ENCODE measurements at places on chromosomes 2 and 18. TPM values are rescaled to one million over a fixed set of nuclear protein-coding genes. Genes with fewer than 3 reads are reported as not detected.

RIT2 gene
- total RNA-seq: not detected

CHST9 gene
- total RNA-seq: 3.1 TPM

PRKCE gene
- 8.4 TPM for total RNA-seq

NBAS gene
- total RNA-seq: 19.5 TPM

ADD2 gene
- total RNA-seq: 0.33 TPM

ARHGEF33 gene
- total RNA-seq: 0.10 TPM

HDLBP gene
- total RNA-seq: 490 TPM

RGPD3 gene
- total RNA-seq: 0.13 TPM

NAGK gene
- 32.0 TPM for total RNA-seq

MEP1B gene
- total RNA-seq: 1.3 TPM

GRCh38 chr2:200814917-200815316 is 3.2 kb downstream of the BZW1 start:
- DNase-seq: no peak

GRCh38 chr2:162067596-162067995 is 6.4 kb downstream of the DPP4 start:
- no peak for DNase-seq

DNA sequence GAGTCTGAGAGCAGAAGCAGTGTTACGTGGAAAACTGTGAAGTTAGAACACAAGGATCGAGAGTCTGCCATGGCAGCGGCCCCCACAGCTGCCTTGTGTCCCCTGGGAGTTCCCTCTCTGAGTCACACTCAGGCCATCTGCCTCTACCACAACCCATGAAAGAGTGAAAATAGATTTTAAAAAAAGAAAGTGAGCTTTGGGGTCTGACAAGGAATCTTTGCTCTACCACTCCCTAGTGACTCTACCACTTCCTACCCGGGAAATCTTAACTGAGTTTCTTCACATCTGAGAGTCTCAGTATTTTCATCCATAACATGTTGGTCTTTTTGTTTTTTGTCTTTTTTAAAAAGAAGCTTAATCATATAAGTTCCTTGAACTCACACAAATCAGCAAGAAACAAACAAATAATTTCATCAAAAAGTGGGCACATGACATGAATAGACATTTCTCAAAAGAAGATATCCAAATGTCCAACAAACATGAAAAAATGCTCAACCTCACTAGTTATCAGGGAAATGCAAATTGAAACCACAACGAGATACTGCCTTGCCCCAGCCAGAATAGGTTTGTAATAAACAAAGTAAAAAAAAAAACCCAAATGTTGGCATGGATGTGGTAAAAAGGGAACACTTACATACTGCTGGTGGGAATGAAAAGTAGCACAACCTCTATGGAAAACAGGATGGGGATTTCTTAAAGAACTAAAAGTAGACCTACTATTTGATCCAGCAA is 2.4 kb upstream of the MSGN1 start:
- DNase-seq: no peak

GRCh38 chr2:28896906-28897305 is 2.4 kb downstream of the WDR43 start:
- no peak for DNase-seq

GRCh38 chr2:191222507-191222906 is 22.7 kb upstream of the MYO1B start:
- DNase-seq: no peak

GRCh38 chr18:23779696-23780303 is 90.5 kb downstream of the LAMA3 start:
- DNase-seq: no peak

DNA sequence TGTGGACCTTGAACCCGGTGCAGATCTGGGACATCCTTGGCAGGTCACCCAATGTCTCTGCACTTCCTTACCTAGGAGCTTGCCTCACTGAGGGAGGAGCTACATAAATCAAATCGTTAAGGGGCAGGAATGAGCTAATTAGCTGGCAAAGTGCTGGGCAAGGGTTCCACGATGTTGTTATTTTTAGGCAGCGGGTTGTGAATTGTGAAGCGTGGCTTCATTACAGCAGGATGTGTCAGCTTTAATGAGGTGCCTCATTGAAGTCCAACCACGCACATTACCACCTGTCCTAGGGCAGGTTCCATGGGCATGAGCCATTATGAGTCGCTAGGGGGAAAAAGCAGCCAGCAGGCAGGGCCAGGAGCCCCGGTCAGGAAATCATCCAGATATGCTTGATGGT is 127.0 kb upstream of the AGAP1 start:
- DNase-seq: no peak

- DNase-seq: no peak
These were observed 42.6 kb downstream of the GBX2 start for GRCh38 chr2:236125541-236125940.

- DNase-seq: no peak
These were observed 4.4 kb downstream of the TNFAIP6 start for GRCh38 chr2:151361674-151362370.

DNA sequence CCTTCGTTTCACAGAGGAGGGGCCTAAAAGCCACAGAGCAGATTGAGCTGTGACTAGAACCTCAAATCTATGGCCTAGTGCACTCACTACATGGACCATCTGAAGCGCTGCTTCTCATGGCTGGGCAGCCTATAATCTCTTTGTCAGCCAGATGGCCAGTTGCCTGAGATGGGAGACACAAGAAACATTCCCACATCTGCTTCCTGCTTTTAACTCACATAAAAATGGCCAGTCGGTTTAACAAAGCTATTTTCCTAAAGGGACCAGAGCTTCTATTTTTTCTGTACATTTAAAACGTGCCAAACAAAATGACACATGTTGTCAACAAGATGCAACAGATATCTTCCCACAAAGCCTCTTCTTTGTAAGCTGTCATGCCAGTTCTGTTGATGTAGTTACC is 173.8 kb downstream of the GFPT1 start:
- DNase-seq: no peak

DNA sequence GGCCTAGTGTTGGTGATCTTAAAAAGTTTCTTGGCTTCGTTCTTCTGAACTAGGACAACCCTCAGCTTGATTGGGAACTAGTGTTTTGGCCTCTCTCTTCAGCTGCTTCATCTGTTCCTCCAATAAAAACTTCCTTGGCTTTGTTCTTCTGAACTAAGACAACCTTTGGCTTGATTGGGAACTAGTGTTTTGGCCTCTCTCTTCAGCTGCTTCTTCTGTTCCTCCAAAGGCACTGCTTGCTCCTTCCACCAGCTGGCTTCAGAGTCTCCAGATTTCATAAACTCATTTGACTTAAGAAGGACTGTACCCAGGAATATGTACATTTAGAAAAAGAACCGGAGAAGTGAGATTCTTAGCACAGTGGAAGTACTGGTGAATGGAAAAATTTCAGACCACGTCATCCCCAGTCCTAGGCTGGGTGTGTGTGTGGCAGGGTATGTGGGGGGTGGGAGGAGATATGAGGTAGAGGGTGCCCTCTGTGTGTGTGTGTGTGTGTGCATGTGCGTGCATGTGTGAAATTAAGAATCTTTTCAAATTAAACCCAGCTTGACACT is 20.4 kb downstream of the IL1R2 start:
- DNase-seq: no peak

DNA sequence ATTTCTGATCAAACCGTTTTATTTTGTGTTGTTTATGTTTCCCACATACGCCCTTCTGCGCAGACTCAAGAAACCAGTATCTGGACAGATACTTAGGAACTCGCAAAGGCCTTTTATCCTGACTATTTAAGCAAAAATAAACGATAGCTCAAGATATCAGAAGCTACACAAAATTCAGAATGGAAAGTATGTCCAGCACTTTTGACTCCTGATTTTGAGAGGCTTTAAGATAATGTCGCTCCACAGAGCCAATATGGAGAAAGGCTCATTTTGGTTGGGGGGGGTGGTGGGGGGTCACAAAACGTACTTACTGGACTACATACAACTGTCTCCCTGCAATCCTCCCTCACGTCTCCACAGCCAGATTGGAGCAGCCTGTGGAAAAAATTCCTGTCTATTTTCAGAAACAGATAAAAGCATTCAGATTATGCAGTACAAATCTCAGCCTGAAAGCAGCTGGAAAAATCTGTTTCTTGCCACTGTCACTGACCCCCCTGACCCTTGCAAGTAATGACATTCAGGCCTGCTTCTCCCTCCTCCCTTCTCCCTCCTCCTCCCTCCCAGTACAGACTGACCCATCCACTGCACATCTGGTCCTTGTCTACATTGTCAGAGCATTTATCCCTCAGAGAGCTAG is 34.9 kb upstream of the LCLAT1 start:
- DNase-seq: peak; percentile 50

GRCh38 chr18:22505141-22505591 is 87.5 kb upstream of the CTAGE1 start:
- DNase-seq: no peak

DNA sequence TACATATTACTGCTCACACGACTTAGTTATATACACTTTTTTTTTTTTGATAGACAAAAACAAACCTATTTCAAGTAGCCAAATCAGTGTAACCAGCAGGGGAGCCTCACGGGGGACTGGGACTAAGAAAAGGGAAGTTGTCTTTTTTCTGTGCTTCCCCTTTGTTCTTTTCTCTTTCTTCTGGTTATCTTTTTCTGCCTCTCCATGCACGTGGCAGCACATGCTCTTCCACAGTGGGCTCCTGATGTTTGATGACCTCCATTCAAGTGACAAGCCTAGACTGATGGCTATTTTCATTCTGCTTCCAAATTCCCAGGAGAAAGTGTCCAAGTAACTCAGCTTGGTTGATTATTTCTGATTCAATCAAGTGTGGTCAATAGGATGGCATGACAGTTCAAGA is 98.2 kb upstream of the STK39 start:
- no peak for DNase-seq

GRCh38 chr2:9263428-9263827 is 56.8 kb downstream of the ASAP2 start:
- DNase-seq: no peak

GRCh38 chr2:219402665-219403515 is 15.2 kb upstream of the DNPEP start:
- DNase-seq: no peak

DNA sequence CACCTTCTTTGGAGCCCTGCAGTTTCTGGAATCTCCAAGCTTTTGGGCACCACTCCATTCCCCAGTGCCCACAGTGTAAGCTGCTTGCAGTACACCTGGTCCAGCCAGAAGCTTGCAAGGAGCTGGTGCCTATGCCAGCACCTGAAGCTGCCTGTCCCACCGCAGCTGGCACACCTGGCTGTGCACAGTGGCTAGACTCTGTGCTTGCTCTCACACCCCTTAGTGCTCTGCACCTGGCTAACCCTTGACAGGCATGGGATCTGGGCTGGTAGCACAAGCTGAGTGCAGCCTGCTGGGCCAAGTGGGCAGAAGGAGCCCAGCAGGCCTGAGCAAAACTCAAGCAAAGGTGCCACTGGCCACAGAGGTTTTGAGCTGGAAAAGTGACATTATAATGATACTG is 183.8 kb upstream of the MC4R start:
- DNase-seq: no peak

GRCh38 chr18:74213429-74213828 is 65.1 kb downstream of the TIMM21 start:
- DNase-seq: no peak

- DNase-seq: no peak
These were observed 19.6 kb downstream of the MSH2 start for GRCh38 chr2:47422560-47422959.

DNA sequence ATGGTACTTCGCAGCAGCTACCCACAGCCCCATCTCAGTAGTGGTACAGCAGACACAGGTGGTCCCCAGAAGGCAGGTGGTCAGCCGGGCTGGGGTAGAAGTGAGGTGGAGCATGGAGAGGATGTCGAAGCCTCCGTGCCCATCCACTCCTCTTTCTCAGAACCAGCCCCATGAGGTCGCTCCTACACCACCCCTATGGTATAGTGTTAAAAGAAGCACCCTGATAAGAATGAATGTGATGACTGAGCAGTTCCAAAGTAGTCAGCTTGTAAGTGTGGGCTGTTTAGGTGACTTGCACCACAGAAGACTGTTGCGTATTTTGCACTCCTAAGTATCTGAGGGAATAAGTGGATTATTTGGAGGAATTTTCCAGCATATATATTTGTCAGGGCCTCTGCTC is 111.3 kb downstream of the WDSUB1 start:
- DNase-seq: no peak

DNA sequence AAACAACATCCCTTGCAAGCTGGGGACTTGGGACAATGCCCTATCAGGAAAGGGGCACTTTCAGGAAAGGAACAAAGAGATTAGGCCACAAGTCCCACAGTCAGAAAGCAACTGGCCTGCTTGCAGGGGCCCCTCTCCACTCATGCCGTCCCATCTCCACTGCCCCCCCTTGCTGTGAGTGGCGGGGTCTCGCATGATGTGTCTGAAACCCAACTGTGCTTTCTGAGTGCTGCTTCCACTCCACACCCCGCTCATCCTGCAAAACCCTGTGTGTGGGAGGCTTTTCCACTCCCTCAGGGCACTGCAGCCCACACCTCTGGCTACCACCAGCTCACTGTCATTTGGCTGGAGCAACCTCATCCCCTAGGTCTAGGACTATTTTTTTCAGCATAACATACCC is 7.9 kb downstream of the HS6ST1 start:
- DNase-seq: peak; percentile 40

All from left lobe of liver (tissue), 2 donors.